ENCODE measurements at places on chromosomes 5 and 9.

GRCh38 chr5:122871661-122872060 is 26.2 kb downstream of the SNX24 start:
- no peak for DNase-seq

- DNase-seq, result no peak
Observed at GRCh38 chr9:37026931-37027581, 7.0 kb downstream of the PAX5 start.

GRCh38 chr9:135584934-135585333 is 23.4 kb downstream of the PAEP start:
- DNase-seq, result no peak

- DNase-seq, result no peak
Observed at GRCh38 chr5:72065751-72066255, 41.5 kb upstream of the MAP1B start.

GRCh38 chr9:115306865-115307264 is 188.9 kb upstream of the TNC start:
- DNase-seq, result no peak

DNA sequence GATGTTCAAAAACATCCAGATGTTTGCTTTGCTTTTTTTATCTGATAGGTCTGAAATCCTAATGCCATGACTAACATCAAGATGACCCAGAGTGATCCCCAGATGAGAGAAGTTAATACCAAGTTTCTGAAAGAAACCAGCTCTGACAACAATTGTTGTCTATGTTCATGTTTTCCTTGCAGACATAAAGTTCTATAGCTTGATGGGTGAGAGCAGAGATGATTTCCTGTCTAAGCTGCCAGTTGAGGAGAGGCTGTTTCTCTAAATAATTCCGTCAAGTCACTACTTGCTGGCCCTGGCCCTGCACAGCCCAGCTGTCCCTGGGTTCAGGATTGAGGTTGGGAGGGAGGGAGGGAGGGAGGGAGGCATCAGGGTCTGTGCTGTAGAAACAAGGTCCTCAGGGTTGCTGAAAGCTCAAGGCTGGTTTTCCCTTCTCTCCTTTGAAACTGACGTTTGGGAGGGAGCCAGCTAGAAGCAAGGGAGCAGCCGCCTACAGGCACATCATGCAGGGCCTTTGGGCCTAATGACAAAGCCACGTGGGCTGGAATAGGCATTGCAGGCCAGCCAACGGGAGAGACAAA is 3.9 kb downstream of the SPARC start:
- no peak for DNase-seq

GRCh38 chr5:170111088-170111785 is 5.5 kb downstream of the FOXI1 start:
- no peak for DNase-seq

DNA sequence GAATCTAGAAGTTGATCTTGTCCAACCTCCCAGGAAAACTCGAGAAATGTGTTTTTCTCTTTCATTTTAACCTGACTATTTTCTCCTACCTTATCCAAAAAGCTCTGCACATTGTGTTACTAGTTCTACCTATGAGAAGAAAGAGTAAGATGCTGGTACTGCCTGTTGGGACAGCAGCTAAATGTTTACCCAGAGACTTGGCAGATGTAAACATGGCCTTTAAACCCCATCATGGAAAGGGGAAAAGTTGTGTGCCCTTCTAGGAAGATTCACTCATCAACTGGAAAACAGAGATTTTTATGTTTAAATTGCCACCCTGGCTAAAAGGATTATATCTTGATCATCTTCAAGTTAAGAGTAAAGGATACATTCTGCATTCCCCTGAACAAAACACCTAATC is 3.5 kb downstream of the ARL15 start:
- no peak for DNase-seq

- no peak for DNase-seq
Observed at GRCh38 chr9:14488421-14489190, 174.7 kb upstream of the NFIB start.

DNA sequence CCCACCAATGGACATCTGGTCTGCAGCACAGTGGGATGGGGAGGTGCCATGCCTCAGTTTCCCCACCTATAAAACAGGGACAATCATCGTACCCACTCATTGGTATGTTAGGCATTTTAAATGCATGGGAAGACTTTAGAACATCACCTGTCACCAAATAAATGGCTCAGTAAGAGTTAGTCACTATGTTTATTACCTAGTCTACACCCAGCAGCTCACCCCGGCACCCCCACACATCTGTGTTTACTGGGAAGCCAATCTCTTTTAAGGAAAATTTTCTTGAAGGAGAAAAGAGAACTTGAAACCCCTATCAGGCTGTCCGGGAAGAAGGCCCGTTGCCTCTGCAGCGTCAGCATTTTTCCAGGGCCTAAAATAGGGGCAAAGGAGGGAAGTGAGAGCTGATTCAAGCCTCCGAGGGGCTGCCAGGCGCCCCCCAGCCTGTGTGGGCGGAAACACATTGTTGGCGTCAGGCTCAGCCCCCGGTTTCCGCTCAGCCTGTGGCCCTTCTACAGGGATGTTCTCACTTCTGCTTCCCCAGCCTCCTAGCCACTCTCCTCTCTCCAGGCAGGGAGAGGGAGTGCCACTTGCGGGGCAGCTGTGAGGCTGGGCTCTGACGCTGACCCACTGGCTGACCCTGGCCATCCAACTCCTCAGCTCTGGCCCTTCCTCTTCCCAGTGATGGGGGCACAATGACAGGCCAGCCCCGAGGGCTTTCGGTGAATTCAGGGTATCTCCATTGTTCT is 4.6 kb downstream of the CSF1R start:
- no peak for DNase-seq

DNA sequence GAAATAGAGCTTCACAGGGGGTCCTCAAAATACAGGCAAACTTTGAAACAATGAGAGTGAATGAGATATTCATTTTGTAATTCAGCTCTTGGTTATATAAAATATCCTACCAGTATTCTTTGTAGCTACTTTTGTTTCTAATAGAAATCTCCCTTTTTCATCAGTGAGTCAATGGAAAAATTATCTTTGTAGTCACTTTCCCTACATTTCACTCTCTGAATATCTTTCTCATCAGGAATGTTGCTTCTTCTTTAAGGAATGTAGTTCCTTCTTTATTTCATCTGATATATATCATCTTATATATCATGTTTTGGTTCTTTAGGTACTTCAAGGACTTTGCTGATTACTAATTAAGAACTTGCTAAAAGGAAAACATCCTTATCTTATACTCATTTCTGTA is 280.3 kb upstream of the NUDT12 start:
- no peak for DNase-seq

DNA sequence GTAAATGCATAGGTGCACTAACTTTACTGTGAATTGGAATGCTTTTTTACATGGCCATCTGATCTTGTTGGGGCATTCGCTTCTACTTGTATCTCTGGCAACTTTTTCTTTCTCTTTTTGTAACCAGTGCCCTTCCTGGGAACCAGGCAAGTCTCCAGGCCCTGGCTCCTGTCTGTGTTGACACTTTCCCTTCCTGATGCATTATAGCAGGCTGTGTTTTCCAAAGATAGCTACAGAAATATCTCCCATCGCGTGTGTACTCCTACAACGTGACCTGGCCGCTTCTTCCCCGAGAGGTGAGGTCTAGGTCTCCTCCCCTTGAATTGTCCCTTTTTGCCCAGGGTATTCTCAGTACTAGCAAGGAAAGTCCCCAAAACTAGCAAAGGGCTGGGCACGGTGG is 81.1 kb upstream of the SPIN1 start:
- DNase-seq, result no peak
